H54 (cell line): ENCODE measurements at places on chromosomes 12 and 14.

- no peak for DNase-seq
Measured at GRCh38 chr12:38759621-38760020, 145.8 kb downstream of the CPNE8 start.

GRCh38 chr12:47715393-47715876 lies 9.6 kb upstream of the RPAP3 start:
- DNase-seq, result no peak

DNA sequence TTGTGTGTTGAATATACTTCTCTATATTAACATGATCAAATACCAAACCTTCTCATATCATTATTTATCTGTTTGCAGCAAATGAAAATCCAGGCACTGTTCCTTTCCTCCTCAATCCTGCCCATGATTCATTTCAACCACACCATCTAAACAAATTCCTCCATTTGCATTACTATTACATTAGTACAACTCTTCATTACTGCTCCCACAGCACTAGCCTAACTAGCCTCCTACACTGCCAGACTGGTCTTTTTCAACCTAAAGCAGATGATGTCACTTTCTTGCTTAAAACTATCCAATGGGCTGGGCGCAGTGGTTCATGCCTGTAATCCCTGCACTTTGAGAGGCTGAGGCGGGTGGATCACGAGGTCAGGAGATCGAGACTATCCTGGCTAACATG lies 117.3 kb upstream of the MYF6 start:
- DNase-seq, result no peak

GRCh38 chr14:104724407-104724980 lies 465 bp downstream of the ADSS1 start:
- no peak for DNase-seq

GRCh38 chr14:39230416-39231035 lies 3.2 kb upstream of the MIA2 start:
- no peak for DNase-seq

GRCh38 chr12:116615141-116615861 lies 56.1 kb downstream of the MAP1LC3B2 start:
- no peak for DNase-seq

- DNase-seq, result no peak
Measured at GRCh38 chr12:87556985-87557384, 472.2 kb downstream of the C12orf50 start.

DNA sequence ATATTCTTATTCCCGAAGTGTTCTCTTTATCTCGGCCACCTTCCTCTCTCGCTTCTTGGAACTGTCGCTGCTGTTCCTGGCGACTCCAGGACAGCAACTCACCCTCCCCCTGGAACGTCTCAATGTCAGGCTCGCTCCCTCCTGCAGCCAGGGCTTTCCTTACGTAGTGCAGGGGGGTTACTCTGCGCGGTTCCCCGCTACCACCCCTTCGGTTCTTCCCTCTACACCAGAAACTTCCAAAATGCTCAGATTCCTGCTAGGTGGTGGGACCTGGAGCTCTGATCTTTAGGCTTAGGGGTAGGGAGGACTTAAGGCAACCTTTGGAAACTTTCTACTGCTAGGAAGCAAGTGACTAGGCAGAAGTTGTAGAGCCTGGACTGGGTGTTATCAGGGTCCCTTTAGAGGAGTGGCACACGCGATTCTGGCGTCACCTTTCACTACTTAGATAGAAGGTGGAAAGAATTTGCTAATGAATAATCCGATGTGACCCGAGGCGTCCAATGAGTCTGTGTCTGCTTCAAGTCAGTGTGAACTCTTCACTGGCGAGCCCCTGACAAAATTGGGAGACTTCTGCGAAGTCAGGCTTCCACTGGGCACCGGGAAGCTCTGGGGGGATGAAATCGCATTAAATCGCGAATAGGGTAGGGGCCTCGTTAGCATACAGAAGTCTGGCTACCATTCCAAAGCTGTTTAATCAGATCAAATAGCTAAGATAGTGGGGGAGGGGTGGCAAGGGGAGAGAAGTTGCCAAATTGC lies 900 bp upstream of the DPF3 start:
- DNase-seq, result peak; percentile 52

GRCh38 chr12:1093166-1093751 lies 102.2 kb downstream of the ERC1 start:
- no peak for DNase-seq

DNA sequence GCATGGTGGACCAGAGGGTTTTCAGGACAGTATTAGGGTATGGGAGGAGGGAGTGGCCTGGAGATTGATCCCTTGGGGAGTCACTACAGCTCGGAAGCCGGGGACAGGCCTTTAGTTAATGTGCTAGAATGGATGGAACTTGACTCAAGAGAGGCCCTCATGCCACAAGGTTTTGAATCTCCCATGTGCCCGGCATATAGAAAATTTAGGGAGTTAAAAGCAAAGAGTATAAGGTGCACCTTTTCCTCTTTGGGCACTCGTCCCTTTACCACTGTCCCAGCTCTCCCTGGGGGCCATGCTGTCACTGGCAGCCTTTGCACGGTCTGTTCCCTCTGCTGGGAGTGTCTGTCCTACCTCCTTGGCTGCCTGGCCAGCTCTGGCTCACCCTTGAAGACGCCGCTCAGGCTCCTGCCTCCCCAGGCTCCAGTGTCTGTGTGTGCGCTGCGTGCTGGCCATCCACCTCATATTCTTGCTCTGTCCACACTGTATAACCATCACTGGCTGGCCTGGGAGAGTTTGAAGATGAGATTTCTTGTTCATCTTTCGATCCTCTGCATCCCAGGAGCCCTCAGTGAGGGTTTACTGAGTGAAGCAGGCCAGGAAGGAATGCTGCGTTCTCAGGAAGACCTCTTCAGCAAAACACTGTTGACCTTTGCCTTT lies 161.3 kb downstream of the ZFP36L1 start:
- DNase-seq, result no peak

DNA sequence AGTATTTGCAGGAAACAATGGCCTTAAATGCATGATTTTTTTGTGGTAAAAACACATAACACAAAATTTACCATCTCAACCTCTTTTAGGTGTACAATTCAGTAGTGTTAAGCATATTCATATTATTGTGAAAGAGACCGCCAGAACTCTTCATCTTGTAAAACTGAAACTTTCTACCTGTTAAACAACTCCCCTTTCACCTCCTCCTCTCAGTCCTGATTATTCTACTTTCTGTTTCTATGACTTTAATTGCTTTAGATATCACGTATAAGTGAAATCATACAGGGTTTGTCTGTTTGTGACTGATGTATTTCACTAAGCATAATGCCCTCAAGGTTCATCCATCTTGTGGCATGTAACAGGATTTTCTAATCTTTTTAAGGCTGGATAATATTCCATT lies 353.4 kb downstream of the ADAMTS20 start:
- no peak for DNase-seq

- DNase-seq, result no peak
Measured at GRCh38 chr14:71589609-71590008, 342.6 kb upstream of the RGS6 start.

- no peak for DNase-seq
Measured at GRCh38 chr14:26984311-26985177, 386.7 kb upstream of the NOVA1 start.

DNA sequence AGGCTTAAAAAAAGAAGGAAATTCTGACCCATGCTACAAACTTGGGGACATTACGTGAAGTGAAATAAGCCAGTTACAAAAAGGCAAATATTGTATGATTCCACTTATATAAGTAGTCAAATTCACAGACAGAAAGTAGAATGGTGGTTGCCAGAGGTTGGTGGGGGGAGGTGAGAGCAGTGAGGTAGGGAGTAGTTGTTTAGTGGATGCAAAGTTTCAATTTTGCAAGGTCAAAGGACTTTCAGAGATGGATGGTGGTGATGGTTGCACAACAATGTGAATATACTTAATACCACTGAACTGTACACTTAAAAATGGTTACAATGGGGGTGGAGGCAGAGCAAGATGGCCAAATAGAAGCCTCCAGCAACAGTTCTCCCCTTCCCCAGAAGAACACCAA lies 86.2 kb upstream of the PLXNC1 start:
- DNase-seq, result no peak

DNA sequence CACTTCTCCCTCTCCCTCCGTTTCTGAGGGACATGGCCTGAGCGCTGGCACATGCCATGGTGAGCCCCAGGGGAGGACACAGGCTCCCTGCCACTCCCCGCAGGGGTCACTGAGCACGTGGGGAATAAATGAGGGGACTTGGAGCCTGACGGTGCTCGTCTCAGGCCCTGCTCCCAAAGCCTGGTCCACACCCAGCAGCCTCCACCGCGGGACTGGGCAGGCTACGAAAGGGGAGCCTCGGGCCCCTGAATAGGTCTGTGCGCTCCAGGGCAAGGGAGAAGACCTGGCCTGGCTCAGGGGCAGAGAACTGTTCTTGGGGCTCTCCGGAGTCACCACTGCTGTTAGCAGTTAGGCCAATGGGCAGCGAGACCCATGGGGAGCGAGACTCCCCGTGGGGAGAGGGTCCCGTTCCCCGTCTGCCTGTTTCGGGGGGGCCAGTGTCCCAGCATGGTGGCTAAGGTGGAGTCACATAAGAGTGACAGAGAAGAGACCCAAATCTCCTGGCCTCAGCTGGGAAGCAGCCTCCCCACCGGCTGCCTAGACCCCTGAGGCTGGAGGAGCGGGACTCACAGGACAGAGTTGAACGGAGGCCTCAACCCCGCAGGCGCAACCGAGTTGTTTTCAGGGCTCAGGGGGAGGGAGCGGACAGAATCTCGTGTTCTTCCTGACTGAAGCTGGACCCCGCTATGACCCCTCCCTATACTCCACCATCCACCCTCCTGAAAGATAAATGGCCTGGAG lies 329.8 kb upstream of the SFSWAP start:
- DNase-seq, result no peak
